ENCODE measurements at places on chromosomes 6 and 20.
A peak's percentile ranks its signal among the peaks of the same experiment; 100 is the strongest.

- peak; percentile 13 for DNase-seq
These were observed 20.3 kb downstream of the CST4 start for GRCh38 chr20:23668477-23668951.

- no peak for DNase-seq
These were observed 115.5 kb downstream of the TNFAIP3 start for GRCh38 chr6:137982418-137983189.

- no peak for DNase-seq
These were observed 27.8 kb downstream of the FGD2 start for GRCh38 chr6:37033255-37033654.

DNA sequence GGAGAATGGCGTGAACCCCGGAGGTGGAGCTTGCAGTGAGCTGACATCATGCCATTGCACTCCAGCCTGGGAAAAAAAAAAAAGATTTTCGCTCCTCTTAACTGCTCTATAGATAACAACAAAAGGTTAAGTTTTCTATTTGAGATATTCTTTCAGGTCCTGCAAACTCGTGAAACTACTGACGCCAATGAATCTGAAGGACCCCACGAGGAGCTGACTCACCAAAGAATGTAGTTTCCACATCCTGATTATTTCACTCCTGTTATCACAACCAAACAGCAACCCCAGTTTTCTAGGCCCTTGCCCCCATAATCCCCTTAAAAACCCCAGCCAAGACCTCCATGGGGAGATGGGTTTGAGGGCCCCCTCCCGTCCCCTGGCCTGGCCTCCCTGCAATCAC, 58.7 kb downstream of the OTOR start:
- no peak for DNase-seq

DNA sequence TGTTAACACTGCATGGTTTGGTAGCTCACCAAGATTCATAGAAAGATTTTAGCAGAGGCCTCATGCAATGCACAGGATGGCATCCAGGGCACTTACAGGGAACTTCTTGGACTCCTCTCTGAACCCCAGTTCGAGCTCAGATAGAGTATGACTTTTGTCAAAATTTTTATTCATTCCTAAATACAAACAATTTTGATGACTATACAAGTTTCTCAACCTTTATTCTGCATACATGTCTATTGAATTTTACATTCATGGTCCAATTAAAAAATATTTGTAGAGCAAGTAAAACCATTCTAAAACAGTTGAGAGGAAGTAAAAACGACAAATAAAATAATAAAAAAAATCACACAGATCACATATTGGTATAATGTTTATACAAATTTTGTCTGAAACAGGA, 219.0 kb upstream of the MAN1A1 start:
- no peak for DNase-seq

DNA sequence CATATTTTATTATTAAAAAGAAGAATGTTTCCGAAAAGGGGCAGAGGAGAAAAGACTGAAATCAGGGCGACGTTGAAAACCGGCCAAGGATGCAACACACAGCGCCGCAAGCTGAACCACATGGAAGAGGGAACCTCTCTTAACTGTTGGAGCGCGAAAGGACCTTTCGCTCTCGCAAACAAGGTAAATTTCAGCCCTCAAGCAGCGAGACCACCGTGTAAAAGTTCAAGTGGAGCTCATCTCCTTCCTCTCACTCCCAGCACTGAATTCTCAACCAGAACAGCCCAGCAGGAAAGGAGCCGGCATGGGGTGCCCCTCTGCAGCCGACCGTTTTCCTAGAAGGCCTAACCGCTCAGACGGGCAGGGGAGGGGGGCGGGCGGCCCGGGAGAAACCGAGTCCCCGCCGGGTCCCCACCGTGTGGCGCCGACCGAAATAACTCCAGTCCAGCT, 621 bp downstream of the GPR63 start:
- no peak for DNase-seq

DNA sequence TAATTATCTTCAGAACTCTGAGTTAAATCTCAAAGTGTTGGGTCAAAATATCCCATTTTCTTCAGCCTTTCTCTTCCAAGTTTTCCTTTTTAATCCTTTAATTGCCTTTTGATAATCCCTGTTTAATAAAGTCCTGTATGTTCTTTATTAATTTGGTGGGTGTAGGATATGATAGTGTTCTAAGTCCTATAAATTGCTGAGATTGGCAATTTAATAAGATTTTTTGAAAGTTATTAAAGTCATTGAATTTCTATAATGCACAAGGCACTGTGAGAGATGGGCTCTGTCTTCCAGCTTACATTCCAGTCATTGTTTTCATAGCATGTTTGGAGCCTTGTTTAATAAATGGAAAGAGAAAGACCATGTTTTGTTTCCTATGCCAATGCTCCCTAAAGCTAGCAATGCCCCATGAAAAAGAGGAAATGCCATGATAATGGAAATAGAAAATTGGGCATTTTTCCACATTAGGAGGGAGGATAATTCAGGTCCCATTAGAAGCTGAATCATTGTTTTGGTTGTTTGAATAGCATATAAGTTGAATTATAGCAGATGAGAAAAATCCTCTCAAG, 404.8 kb downstream of the CD109 start:
- no peak for DNase-seq

GRCh38 chr20:2093159-2093781, 8.4 kb upstream of the STK35 start:
- DNase-seq: no peak

- DNase-seq: no peak
These were observed 219.5 kb downstream of the HACE1 start for GRCh38 chr6:104640150-104640700.

GRCh38 chr6:42404484-42404883, 47.2 kb downstream of the TRERF1 start:
- DNase-seq: no peak

GRCh38 chr6:168447282-168447681, 6.3 kb downstream of the SMOC2 start:
- no peak for DNase-seq

GRCh38 chr20:15658295-15658694, 915.0 kb downstream of the KIF16B start:
- DNase-seq: no peak

- no peak for DNase-seq
These were observed 203.5 kb upstream of the CITED2 start for GRCh38 chr6:139577763-139578604.

GRCh38 chr6:83860359-83860755, 868 bp downstream of the CYB5R4 start:
- DNase-seq: no peak

- DNase-seq: no peak
These were observed 764 bp upstream of the SNAP25 start for GRCh38 chr20:10217721-10218410.

GRCh38 chr6:157233156-157233555, 90.2 kb downstream of the TMEM242 start:
- DNase-seq: no peak

DNA sequence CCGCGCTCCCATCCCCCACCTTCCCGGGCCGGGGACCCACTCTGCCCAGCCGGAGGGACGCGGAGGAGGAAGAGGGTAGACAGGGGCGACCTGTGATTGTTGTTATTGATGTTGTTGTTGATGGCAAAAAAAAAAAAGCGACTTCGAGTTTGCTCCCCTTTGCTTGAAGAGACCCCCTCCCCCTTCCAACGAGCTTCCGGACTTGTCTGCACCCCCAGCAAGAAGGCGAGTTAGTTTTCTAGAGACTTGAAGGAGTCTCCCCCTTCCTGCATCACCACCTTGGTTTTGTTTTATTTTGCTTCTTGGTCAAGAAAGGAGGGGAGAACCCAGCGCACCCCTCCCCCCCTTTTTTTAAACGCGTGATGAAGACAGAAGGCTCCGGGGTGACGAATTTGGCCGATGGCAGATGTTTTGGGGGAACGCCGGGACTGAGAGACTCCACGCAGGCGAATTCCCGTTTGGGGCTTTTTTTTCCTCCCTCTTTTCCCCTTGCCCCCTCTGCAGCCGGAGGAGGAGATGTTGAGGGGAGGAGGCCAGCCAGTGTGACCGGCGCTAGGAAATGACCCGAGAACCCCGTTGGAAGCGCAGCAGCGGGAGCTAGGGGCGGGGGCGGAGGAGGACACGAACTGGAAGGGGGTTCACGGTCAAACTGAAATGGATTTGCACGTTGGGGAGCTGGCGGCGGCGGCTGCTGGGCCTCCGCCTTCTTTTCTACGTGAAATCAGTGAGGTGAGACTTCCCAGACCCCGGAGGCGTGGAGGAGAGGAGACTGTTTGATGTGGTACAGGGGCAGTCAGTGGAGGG, 2.8 kb downstream of the SOX4 start:
- DNase-seq: no peak

- no peak for DNase-seq
These were observed 84.3 kb downstream of the SHLD1 start for GRCh38 chr20:5834436-5835005.

GRCh38 chr6:117459204-117459944, 23.1 kb upstream of the DCBLD1 start:
- no peak for DNase-seq

DNA sequence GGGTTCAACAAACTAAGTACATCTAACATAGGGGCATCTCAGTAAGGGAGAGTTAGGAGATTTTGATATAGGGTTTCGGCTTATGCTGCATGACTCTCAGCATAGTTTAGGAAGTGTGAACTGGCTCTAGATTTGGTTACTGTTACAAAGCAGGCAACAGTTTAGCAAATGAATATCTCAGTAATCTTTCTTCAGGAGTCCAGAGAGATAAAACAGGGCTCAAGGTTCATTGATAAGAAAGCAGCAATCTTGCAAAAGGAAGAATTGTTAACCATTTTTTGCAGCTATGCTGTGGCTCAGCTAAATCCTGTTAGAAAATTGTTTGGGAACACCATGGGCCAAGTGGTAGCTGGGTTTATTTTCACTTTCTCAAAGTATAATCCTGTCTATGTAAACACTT, 161.3 kb downstream of the MEI4 start:
- DNase-seq: no peak

DNA sequence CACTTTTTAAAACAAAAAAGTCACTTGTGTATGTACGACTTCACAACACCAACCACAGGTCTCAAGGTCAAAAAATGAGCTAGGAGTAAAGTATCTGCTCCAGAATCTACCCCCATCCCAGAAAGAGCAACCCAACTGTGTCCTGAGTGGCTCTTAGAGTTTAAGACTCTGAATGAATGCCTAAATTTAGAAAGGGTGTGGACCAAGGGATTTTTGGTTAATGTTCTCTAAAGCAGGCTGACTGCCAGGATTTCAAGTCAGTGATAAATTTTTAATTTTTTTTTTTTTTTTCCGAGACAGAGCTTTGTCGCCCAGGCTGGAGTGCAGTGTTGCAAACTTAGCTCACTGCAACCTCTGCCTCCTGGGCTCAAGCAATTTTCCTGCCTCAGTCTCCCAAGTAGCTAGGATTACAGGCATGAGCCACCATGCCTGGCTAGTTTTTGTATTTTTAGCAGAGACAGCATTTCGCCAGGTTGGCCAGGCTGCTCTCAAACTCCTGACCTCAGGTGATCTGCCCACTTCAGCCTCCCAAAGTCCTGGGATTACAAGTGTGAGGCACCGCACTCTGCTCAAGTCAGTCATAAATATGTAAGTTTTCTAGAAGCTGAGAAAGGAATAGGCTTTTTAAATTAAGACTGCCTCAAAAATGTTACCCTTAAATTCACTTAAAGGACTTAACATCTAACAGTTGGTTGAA, 20.2 kb downstream of the STAU1 start:
- DNase-seq: no peak

GRCh38 chr20:31712564-31713311, 9.9 kb downstream of the BCL2L1 start:
- DNase-seq: no peak

- no peak for DNase-seq
These were observed 4.5 kb downstream of the LPIN3 start for GRCh38 chr20:41344938-41345728.

DNA sequence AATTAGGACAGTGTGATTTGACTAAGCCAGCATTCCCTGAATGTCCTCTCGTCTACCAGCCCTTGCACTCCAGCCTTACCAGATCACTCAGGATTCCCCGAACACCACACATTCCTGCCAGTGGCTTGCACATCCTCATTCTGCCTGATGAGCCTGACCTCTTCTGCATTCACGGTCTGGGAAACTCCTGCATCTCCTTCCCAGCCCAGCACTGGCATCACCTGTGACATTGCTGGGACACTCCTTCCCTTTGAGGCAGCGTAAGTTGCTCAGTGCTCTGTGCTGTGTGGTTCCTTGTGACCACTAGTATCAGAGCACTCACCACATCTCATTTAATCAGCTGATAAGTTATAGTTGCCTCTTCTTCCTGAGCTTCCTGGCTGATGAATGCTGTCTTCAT, 17.3 kb downstream of the NCOA7 start:
- no peak for DNase-seq

GRCh38 chr6:13248053-13248452, 80.3 kb downstream of the TBC1D7 start:
- no peak for DNase-seq

GRCh38 chr20:34045294-34045693, 51.6 kb downstream of the RALY start:
- DNase-seq: no peak

GRCh38 chr6:166109608-166110007, 58.0 kb downstream of the TBXT start:
- no peak for DNase-seq

GRCh38 chr6:27503436-27504030, 30.6 kb upstream of the ZNF184 start:
- DNase-seq: peak; percentile 61

DNA sequence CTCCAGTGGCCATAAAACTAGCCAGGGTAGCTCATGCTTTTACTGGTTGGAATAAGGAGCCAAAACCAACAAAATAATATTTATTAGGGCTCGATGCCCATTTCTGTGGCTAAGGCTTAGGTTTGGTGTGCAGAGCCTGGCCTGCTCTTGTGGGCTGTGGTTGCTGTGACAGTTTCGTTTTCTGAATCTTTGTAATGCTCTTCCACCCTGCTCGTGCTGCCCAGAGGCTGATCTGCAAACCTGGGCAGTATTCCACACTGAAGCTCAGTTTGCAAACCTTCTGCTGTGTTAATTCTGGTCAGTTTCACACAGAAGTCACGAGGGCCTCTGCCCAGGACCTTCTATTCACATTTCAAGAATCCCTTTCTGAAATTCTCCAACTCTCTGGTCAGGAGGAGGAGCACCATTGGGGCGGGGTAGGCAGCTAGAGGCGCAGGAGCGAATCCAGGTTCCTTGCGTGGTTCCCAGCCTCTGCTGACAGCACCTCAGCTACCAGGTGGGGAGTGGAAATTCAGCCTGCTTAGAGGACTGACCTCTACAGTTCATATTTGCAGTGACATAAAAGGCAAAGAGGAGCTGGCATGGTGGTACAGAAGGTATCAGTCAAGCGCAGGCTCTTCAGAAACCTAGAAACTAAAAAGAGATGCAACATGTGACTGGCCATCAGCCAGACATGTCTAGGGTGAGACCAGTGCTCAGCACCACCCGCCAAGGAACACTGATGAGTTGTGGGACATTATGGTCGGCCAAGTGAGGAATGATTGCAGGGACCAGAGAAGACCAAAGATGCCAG, 14.3 kb upstream of the C20orf144 start:
- no peak for DNase-seq

DNA sequence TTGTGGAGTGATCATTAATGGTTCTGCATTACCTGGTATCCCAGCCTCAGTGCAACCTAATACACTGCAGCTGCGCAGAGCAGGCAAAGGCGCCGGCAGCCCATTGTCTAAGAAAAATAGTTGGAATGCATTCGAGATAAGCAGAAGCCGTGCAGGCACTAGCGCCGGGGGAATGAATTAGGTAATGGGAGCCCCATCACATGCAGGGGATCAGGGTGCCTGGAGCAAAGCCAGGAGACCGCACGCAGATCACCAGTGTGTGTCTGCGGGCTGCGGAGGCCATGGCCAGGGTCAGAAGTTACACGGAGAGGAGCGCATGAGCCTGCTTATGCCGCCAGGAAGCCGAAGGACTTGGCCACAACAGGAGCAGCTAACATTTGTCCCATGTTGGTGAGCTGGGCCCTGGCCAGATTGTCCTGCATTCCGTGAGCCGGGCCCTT, 156.8 kb downstream of the DLL1 start:
- DNase-seq: no peak
